Epithelial cell of proximal tubule (primary cell): ENCODE measurements at places on chromosomes 2 and 18. TPM values are rescaled to one million over a fixed set of nuclear protein-coding genes. Genes with fewer than 3 reads are reported as not detected.

GRCh38 chr2:182784777-182785176, 68.7 kb downstream of the DNAJC10 start:
- DNase-seq, result no peak

- peak; percentile 38 for DNase-seq
Observed at GRCh38 chr2:234754126-234754525, 197.7 kb upstream of the SH3BP4 start.

DNA sequence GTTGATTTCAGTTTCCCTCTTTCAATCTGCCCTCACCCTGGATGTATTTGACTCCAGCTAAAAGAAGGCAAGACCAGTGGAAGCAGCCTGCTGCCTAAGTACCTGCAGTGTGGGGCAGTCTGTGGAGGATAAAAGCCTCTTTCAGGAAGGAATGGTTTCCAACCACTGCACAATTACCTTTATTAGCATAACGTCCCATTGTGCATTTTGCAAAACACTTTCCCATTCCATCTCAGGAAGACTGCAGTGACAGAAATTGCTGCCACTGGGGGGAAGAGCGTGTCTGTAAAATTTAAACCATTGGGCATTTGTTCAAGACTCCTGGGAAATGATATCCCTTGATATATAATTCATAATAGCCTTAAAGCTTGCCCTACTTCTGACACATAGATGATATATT, 26.2 kb downstream of the CYRIA start:
- DNase-seq, result no peak

DNA sequence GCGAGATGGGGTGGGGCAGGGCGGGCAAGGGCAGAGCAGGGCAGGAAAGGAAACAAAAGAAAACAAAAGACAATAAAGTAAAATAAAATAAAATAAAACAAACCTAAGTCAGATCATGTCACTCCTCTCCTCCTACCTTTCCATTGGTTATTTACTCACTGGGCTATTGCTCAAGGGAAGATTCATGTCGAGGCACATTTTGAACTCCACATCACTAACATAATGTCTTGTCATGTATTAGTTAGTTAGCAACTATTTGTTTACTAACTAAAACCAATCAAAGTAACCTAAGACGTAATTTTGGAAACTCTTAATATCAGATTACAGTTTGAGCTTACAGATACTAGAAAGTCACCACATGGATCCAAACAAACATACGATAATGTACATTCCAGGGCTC, 2.2 kb downstream of the C1D start:
- DNase-seq, result no peak

DNA sequence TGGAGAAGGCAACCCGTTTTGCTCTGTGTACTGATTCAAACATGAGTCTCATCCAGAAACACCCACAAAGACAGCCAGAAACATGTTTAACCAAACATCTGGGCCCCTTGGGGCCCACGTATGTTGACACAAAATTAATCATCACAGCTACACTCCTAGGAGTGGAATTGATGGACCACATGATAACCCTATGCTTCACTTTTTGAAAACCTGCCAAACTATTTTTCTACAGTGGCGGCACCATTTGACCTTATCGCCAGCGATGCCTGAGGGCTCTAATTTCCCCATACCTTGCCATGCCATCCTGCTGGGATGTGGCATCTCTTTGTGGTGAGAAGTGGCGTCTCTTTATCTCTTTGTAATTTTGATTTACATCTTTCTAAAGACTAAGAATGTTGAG, 38.5 kb downstream of the PSMG2 start:
- no peak for DNase-seq

DNA sequence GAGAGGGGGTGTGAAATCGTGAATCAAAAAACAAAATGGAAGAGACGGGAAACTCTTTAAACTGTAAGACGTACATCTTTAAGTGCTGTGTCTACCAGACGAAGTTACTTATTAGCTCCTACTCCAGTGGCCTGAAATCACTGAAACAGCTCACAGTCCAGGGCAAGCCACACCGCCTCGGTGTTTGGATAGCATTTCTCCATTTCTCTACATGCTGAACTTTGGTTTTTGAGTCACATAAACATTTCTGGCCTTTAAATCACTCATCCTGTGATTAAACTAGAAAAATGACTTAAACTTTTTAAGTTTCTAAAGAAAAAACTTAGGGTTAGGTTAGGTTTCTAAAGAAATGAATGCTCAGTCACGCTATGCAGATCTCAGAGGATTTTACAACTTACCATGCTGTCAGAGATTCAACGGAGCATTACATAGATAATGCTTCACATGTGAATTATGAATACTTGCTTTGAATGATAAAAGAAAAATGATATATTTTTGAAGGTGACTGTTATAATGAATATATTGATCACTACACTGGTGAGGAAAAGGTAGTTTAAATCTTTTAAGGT, 138.4 kb downstream of the MBP start:
- DNase-seq, result peak; percentile 35

GRCh38 chr2:33342705-33343104, 133.7 kb upstream of the RASGRP3 start:
- DNase-seq, result no peak

GRCh38 chr2:149648282-149649030, 60.9 kb upstream of the MMADHC start:
- peak; percentile 90 for DNase-seq

- no peak for DNase-seq
Observed at GRCh38 chr2:144163592-144163991, 356.3 kb downstream of the ZEB2 start.

- DNase-seq, result no peak
Observed at GRCh38 chr2:144826105-144826504, 306.2 kb upstream of the ZEB2 start.

GRCh38 chr18:79283131-79283810, 112.5 kb upstream of the NFATC1 start:
- no peak for DNase-seq

- no peak for DNase-seq
Observed at GRCh38 chr2:64685430-64685829, 31.7 kb upstream of the SERTAD2 start.

- no peak for DNase-seq
Observed at GRCh38 chr18:41128126-41128525, 826.9 kb upstream of the PIK3C3 start.

GRCh38 chr2:39468579-39469451, 31.7 kb upstream of the MAP4K3 start:
- no peak for DNase-seq

DNA sequence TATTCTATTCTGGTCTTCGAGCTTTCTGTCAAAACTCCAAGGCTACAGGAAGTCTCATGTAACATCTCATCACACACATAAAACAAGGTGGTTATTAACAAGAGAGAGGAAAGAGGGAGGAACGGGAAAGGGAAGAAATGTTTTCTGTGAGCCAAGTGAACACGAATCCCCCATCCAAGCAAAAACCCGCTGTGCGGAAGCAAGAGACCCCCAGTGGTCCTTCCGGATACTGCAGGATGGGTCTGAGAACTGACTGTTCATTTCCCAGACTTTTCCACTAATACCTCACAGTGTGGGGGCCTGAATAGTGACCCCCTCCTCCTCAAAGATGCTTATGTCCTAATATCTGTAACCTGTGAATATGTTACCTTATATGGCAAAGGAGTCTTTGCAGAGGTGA, 19.0 kb upstream of the DIPK1C start:
- no peak for DNase-seq

DNA sequence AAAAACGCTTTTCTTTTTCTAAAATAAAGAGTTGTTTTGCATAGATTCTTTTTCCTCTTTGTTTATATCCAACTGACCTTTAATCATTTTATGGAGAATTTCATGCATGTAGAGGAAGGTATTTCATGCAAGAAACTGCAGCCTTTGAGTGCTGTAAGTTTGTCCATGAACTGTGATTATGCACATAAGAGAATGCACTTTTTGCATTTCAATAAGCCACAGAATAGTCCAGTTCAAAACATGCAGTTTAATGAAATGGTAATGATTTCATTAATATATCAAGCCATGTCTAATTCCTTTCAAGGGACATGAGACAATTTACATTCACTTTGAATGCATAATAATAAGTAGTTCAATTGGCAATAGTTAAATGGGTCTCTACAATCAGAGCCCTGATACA, 386.3 kb downstream of the LRATD1 start:
- DNase-seq, result no peak

- DNase-seq, result no peak
Observed at GRCh38 chr18:59672235-59672711, 24.9 kb downstream of the CCBE1 start.

- no peak for DNase-seq
Observed at GRCh38 chr2:238173692-238174091, 14.9 kb downstream of the ERFE start.

- no peak for DNase-seq
Observed at GRCh38 chr2:173926875-173927274, 38.3 kb downstream of the SP3 start.

DNA sequence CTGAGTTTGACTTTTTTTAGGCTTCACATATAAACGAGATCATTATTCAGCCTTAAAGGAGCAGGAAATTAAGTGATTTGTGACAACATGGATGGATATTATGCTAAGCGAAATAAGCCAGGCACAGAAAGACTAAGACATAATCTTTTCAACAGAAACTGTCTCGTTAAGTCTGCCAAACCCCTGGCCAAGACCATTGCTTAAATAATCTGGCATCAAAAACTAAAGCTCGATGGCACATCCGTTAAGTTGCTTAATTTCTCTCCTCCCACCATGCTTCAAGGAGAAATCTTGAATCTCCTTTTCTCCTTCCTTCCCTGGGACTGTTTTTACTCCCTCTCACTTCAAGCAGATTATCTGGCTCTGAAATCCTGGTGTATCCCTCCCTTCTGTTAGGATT, 140.3 kb downstream of the GALNT14 start:
- DNase-seq, result no peak

- no peak for DNase-seq
Observed at GRCh38 chr2:39932198-39932597, 153.1 kb upstream of the THUMPD2 start.

- no peak for DNase-seq
Observed at GRCh38 chr2:108960006-108960405, 29.0 kb downstream of the EDAR start.

GRCh38 chr2:8849327-8849726, 11.9 kb upstream of the KIDINS220 start:
- no peak for DNase-seq

DNA sequence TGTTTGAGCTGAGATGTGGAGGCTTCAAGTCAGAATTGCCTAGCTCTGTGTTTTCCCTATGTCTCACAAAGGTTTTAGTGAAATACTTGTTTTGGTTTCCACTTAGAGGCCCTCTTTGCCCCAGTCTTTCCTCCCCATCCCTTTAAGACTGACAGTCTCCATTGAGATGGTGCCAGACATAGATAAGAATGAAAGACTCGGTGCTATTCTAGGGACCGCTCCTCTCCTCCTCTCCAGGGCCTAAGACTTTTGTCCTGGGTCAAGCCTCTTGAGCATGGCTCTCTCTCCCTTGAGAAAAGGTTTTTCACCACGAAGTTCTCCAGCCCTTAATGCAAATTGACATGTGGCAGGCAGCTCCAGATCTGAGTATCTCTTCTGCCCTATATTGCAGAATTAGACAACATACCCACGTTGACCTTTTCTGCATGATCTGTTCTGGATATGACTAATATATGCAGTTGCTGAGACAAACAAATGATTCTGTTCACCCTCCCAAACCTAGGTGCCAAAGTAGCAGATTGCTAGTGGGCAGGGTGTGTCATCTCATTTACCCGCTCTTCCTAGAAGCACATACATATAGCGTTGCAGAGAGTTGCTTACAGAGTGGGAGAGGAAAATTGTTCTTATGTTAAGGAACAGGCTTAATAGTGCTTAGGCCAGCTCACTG, 47.5 kb upstream of the ACSL3 start:
- no peak for DNase-seq

- DNase-seq, result no peak
Observed at GRCh38 chr2:205696927-205697441, 14.7 kb downstream of the NRP2 start.

GRCh38 chr2:30204281-30204680, 27.1 kb upstream of the LBH start:
- DNase-seq, result no peak

- no peak for DNase-seq
Observed at GRCh38 chr2:69612200-69612599, 31.3 kb downstream of the AAK1 start.

GRCh38 chr2:207770602-207771404, 1.1 kb upstream of the FZD5 start:
- no peak for DNase-seq

GRCh38 chr2:180657054-180657453, 323.4 kb upstream of the UBE2E3 start:
- peak; percentile 54 for DNase-seq

DNA sequence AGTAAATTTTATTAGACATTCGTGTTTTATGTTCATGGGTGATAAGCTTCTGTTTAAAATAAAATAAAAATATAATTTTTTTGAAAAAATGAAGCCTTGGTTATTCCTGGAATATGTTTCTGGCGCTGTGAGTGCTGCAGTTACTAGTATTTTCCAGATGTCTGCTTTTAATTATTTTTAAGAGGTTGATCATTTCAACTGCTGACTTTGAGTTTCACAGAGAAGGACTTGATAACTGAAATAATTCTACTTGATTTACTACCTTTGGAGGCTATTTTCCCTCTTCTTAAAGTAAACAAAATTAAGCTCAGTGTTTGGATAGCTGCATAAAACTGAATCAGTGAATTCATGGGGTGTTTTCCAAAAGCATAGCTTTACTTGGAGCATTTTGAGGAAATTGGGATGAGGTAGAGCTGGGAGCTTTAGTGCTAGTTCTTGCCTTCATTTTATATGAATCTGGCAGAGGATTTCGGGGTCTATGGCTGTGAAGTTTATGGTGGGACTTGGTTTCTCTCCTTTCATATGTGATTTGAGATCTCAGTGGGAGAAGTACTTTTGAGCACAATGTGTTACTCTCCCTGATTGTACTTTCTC, 666.5 kb downstream of the DCDC2C start:
- no peak for DNase-seq

SNRPD1 gene
- 29.4 and 54.3 TPM in 2 replicates for total RNA-seq

ERBB4 gene
- 1.4 and 2.2 TPM in 2 replicates for total RNA-seq

CXCR1 gene
- total RNA-seq, result not detected in 2 replicates

SCTR gene
- not detected in 2 replicates for total RNA-seq

CDH19 gene
- total RNA-seq, result not detected in 2 replicates

DIS3L2 gene
- total RNA-seq, result 23.9 and 31.6 TPM in 2 replicates

MDH1B gene
- total RNA-seq, result 0.23 and 0.58 TPM in 2 replicates

PROC gene
- total RNA-seq, result 0.17 and 0.29 TPM in 2 replicates

EGR4 gene
- 0.07 TPM in 1 of 2 replicates, not detected in the other for total RNA-seq

IL1RL1 gene
- 0.58 and 4.7 TPM in 2 replicates for total RNA-seq
